ENCODE measurements at places on chromosomes 4 and X.

- no peak for DNase-seq
Measured at GRCh38 chr4:24303926-24304325, 280.4 kb downstream of the DHX15 start.

DNA sequence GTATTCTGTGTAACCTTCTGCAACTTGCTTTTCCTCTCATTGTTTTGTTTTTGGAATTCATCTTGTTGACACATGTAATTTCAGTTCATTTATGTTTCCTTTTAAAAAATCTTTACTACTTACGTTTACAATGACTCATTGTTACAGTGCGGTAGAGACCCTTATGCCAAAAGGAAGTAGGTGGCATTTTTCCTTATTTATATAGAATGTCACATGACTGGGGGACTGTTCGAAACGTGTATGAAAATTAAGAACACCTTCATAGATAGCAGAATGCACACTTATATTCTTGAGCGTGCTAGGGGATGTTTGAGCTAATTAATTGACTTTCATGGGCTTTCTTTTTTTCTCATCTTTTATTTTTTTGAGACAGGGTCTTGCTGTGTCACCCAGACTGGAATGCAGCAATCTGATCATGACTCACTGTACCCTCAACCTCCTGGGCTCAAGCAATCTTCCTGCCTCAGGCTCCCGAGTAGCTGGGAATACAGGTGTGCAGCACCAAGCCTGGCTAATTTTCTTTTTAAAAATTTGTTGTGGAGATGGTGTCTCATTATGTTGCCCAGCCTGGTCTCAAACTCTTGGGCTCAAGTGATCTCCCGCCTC, 7.3 kb downstream of the REPS2 start:
- no peak for DNase-seq

GRCh38 chr4:141891260-141892120, 255.1 kb downstream of the IL15 start:
- no peak for DNase-seq

DNA sequence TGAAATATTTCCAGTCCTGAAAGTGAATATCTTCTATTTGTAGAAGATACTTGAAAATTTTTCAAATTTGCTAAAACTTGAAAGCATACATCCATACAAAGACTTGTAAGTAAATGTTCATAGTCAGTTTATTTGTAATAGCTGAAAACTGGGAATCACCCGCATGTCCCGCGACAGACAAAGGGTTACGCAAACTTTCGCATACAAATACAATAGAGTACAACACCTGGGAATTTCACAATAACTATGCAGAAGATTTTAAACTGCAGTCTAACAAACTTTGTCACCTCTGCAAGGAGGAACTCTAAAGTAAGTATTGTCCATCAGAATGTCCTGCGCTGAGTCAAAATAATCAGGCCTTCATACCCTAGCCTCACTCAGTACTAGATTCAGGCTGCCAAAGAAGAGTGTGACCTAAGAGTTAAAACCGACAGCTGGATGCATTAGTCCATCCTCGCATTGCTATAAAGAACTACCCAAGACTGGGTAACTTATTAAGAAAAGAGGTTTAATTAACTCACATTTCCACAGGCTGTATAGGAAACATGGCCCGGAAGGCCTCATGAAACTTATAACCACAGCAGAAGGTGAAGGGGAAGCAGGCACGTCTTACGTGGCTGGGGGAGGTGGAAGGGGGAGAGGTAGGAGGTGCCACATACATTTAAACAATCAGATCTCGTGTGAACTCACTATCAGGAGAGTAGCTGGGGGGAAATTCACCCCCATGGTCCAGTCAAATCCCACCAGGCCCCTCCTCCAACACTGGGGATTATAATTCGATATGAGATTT, 60.4 kb downstream of the MMRN1 start:
- no peak for DNase-seq

DNA sequence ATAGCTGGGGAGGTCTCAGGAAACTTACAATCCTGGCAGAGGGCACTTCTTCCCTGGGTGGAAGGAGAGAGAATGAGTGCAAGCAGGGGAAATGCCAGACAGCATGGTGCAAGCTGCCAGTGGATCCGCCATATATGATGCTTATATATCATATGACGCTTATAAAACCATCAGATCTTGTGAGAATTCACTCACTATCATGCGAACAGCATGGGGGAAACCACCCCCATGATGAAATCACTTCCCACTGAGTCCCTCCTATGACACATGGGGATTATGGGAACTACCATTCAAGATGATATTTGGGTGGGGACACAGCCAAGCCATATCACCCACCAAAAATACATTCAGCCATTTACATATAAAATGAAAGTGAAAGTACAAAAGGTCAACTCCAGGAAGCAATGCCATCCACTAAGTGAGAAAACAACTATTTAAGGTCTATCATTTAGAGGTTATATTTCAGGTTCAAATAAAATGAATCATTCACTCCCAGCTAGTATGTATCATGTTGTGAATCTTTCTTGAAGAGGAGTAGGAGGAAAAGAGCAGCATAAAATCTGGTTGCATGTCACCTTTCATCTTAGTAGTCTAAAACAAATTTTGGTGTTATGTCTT, 20.3 kb upstream of the DYNLT3 start:
- DNase-seq: no peak

- no peak for DNase-seq
Measured at GRCh38 chrX:542179-542578, 88.4 kb upstream of the SHOX start.

DNA sequence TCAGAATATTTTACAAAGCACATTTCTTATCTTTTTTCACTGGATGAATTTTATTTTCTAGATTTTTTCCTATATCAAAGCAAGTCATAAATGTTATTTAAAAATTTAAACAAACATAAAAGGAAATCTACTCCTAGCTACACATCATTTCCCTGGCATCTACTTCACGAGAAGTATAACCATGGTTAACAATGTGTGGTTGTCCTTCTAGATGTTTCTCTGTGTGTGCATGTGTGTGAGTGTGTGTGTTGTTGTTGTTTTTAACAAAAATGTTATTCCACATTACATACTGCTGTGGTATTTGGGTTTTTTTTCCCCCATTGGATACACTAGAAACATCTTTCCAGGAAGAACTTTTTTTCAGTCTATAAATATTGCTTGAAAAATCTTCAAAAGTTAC, 103.1 kb downstream of the CHIC2 start:
- DNase-seq: no peak

DNA sequence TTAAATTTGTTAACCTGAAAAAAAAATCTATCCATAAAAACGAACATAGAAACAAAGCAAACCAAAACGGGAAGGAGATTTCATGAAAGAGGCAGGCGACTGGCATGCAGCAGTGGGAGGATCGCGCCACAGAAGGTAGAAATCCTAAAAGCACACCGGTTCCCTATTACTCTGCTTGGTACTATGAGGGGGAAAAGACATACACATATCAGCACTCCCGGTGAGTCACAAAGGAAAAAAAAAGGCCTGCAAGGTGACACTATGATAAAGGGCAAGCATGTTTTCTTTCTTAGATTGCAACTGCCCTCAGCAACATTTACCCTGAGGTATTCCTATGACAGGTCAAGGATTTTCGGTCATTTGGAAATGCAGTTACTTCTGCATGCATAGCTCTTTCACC, 60.6 kb upstream of the NAP1L5 start:
- DNase-seq: no peak

DNA sequence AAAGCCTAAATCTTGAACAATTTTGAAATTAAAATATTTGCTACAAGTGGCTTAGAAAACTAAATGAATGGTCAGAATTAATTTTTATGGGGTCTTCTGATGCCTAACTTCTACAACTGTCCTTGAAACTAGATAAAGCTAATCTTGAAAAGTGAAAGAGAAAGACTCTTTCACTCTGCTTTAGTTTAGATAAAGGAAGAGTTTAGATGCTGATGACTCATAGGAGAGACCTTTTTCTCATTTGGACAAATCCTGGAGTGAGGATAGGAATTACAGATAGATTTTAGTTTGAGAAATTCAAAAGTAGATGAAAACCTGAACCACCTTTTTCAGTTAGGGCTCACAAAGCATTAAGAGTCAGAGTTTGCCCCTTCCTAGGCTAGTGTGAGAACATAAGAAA, 342.3 kb upstream of the GRID2 start:
- DNase-seq: no peak

DNA sequence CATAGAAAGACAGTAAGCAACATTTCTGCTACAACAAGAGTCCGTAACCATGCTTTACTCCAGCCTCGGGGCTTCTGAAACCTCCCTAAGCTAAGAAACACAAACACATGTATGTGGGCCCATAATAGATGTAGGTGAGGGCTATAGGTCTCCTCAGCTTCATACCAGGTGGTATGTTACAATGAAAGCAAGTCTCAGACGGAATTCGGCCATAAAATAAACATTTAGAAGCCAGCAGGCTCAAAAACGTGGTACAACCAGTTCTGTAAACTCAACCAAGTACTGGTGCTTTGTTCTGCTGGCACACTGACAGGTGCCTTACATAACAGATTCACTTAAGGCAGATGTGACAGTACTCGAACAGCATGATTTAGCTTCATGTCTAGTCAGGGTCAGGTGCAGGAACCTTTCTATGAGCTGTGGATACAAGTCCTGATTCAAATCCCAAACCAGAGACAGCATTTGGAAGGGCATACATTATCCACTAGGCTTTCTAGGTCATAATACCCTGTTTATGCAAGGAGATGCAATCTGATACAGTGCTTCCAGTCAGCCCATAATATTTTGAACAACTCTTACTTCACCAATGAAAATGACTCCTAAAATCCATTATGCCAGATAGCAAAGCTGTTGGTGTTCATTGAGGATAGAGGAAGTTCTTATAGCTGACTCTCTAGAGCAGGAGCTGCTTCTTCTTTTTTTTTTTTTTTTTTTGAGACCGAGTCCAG, 113.8 kb upstream of the ENPP6 start:
- DNase-seq: no peak

DNA sequence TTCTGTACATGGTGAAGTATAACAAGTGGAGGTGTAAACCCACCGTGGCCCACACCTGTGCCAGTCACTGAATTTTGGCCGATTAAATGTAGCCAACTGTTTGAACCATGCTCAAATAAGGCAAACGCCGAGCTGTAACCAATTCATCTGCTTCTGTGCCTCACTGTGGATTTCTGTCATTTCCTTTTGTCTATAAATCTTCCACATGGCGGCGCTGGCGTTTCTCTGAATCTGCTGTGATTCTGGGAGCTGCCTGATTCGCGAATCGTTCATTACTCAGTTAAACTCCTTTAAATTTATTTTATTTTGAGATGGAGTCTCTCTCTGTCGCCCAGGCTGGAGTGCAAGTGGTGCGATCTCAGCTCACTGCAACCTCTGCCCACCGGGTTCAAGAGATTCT, 19.2 kb downstream of the SUPT20HL2 start:
- peak; percentile 23 for DNase-seq

DNA sequence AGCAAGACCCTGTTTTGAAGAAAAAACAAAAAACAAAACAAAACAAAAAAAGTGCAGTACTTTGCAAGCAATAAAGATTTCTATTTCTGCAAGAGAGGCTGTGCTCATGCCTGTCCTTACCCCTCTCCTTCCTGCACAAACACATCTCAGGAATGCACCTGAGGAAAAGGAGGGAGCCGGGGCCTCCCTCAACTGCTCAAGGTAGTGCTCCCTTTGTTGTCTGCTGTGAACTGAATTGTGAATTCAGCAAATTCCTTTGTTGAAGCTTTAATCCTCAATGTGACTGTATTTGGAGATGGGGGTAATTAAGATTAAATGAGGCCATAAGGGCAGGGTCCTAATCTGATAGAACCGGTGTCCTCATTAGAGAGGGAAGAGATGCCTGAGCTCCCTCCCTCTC, 13.9 kb downstream of the FTSJ1 start:
- no peak for DNase-seq

GRCh38 chr4:113469023-113469390, 292.5 kb downstream of the CAMK2D start:
- no peak for DNase-seq

- DNase-seq: no peak
Measured at GRCh38 chrX:68995780-68996551, 167.1 kb downstream of the EFNB1 start.

DNA sequence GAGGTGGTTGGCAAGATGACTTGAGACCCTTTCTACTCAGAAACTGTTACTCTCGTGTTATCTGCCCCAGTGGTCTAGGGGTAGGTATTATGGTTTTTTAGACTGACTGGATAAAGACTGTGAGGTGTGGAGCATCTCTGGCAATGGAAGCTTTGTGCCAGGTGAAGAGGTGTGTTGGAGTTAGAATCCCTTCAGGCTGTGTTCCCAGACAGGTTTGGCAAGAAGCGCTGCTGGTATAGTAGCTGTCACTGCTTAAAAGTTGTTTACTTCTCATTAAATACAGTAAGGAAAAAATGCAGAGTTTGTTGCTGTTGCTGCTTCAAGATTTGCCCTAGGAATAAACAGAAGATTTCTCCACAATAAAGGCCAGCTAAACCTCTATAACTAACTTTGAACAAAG, 35.3 kb downstream of the AREG start:
- DNase-seq: no peak

DNA sequence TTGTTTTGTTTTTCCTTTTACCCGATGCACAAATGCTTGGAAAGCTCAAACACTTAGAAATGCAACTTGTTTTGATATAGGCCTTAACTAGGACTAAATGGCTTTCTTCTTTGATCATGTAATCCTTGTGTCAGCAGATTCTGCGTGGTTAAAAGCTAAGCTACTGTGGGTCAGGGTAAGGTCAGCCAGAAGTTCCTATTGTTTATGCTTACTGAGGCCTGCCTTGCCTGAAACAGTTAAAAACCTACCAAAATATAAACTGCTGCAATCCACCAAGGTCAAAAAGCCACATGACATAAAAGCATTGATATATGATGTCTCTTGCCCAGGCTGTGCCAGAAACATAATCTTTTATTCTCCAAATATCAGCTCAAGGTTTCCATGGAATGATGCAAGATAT, 223.4 kb downstream of the FAM47B start:
- no peak for DNase-seq

DNA sequence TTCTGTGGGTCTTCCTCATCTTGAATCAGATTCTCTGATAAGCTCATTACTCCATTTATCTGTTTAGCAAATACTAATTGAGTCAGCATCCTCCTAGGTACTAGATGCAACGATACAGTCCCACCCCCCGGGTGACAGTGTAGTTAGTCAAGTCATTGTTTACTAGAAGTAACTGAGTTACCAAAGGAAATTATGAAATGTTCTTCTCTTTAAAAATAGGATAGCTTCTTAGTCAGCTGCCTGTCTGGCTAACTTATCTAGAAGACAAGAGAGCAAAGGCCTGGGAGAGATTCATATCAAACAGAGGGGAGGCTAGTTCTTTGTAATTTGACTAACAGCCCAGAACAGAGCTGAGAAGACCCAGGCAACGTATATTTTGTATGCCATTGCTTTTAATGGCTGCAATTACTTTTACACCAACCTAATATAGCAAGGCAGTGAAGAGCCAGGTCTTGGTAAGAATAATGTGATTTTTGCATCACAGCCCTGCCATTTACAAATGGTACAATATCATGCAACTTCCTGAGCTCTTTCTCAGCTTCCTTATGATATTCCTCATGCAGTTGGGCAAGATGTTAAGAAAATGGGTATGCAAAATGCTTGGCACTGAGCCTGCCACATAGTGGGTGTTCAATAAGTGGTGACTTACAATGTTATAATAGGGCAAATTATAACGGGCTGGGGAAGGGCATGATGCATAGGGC, 149.9 kb downstream of the CHIC2 start:
- DNase-seq: no peak

GRCh38 chr4:67861513-67861912, 22.3 kb downstream of the TMPRSS11D start:
- no peak for DNase-seq

GRCh38 chrX:153327561-153327960, 6.0 kb upstream of the PNMA6F start:
- DNase-seq: no peak
